ENCODE measurements at places on chromosomes 16 and 17.

DNA sequence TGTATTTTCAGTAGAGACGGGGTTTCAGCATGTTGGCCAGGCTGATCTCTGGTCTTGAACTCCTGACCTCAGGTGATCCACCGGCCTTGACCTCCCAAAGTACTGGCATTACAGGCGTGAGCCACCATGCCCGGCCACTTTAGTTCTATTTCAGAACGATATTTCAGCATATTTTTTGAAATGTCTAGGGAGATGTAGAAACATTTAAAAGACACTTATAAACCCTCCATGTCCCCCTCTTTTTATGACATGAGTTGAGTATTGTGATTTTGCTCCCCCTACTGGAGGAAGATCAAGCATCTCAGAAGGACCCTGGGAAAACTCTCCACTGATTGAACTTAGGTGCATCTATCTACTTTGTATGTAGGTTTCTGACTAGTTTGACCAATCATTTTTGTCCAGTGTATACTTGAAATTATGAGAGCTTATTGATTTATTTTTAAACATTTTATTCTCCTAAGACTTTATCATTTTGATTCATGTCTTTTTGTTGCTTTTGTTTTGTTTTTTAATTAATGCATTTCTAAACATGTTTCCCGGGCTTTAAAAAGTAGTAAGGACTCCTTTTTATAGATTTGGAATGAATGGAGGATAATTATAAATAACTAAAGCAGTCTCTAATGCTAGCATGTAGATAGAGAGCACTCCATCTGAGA, 105.1 kb downstream of the CHD9 start:
- no peak for DNase-seq

DNA sequence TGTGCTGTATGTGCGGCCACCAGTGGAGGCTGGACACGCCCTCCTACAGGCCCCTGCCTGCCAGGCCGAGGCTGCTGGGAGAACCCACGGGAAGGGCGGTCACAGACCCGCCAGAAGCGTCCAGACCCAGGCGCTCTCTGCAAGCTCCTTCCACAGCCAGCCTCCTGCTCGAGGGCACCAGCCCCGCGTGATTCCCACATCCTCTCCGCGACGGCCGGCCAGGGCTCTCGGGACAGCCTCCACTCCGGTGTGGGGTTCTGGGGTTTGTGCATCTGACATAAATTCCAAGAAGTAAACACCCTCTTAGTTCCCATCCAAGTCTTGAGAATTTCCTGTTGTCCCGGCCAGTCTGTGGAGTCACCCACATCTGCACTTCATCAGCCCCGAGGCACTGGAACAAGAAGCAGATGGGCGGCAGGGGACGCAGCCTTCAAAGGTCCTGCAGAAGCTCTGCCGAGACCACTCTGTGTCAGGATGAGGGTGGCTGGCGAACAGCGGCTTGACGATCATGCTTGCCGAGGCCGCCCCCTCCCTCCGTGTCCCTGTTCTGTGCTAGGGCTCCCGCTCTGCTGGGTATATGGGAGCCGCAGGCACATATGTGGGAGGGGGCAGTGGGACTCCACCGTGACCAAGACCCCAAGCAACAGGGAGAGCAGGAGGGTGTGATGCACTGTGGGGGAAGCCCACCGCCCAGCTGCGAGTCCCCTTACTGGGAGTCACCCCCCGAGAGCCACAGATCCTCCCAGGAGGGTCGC, 2.4 kb upstream of the TMEM204 start:
- DNase-seq: no peak

DNA sequence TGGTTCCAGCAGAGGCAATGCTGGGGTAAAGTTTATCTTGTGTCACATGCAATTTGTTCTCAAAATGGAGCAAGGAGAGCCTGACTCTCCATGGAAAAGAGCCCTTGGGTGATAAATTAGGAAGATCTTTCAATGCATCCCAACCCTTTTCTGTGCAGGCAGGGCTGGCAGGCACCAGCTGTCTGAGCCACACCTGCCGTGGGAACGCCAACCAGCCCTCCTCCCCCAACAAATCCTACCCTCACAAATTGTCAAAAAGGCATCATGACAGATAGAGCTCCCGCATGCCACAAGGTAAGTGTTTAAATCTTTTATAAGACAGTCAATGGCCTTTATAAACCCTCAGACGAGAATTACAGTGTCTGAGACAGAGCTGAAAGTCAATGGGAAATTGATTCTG, 418.5 kb upstream of the CDH5 start:
- DNase-seq: no peak

DNA sequence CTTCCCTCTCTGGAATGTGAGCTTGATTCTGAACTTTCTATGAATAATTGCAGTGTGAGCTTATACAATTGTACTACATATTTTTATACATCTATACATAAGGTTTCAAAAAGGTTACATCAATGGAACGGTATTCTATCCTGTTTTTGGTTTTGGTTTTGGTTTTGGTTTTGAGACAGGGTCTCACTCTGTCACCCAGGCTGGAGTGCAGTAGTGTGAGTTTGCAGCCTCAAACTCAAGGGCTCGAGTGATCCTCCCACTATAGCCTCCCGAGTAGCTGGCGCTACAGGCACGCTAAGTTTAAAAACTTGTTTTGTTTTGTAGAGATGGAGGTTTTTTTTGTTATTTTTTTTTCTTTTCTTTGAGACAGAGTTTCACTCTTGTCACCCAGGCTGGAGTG, 1.1 kb downstream of the CTRB1 start:
- peak; percentile 17 for DNase-seq

GRCh38 chr17:42709561-42709960, 27.2 kb downstream of the CNTNAP1 start:
- DNase-seq: no peak

DNA sequence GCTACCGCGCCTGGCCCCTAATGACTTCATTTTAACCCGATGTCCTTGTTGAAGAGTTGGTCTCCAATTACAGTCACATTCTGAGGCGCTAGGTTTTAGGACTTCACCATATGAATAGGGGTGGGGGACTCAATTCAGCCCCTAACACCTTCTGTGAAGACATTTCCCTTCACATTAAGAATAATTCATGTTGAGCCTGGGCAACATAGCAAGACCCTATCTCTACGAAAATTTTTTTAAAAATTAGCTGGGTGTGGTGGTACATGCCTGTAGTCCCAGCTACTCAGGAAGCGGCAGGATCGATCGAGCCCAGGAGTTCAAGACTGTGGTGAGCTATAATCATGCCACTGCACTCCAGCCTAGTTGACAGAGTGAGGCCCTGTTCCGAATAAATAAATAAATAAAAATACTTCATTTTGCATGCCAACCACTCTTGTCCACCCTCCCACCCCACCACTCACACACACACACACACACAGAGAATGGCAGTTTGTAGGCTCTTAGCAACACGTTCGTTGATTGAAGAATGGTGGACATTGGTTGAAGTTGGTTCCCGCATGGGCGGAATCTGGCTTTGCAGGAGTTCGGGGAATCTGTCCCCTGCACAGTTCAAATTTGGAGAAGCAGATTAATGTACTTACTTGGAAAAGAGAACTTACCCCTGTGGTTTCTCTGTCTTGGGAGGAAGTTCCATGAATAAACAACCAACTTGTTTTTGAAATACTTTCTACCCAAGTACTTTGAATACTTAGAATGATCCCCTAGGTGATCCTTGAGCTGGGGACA, 27.8 kb upstream of the TVP23A start:
- DNase-seq: no peak

DNA sequence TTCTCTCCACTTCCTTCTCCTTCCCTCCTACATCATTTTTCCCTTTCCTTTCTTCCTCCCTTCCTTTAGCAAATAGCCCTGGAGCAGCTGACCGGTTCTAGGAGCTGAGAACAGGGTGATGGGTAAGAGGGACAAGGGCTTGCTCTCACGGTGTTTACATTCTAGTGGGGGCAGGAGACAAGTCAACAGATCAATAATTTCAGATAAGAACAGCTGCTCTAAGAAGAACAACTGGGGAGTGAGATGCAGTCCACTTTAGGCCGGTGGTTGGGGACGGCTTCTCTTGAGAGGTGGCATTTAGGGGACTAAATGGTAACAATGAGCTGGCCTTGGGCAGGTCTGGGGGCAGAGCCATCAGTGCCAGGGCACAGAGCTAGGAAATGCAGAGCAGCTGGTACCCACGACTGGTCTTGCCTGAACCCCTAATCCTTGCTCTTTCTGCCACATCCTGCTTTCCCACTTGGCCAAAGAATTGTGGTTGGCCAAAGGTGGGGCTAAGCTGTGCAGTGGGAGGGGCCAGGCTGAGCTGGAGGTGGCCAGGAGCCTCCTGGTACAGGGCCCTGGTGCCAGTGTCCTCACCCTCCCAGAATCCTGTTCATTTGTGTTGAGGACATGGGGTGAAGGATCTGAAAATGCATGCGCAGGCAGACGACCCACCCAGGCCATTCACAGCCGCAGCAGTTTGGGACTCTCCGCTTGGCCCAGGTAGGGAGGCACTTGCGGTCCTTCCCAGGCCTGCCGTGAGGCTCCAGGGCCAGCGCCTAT, 17.7 kb downstream of the CBX4 start:
- no peak for DNase-seq

- DNase-seq: no peak
These were observed 49.7 kb downstream of the NF1 start for GRCh38 chr17:31144428-31144827.

GRCh38 chr17:47324224-47325020, 667 bp downstream of the EFCAB13 start:
- DNase-seq: peak; percentile 38

- DNase-seq: no peak
These were observed 384.6 kb downstream of the CNTNAP4 start for GRCh38 chr16:76661691-76662235.

GRCh38 chr17:7894866-7895265, 6.3 kb downstream of the CHD3 start:
- DNase-seq: no peak

- DNase-seq: no peak
These were observed 13.7 kb downstream of the ATP2A3 start for GRCh38 chr17:3950584-3950983.

GRCh38 chr17:4673986-4674684, 29.8 kb downstream of the PELP1 start:
- DNase-seq: no peak

- no peak for DNase-seq
These were observed 62.1 kb downstream of the DYNLRB2 start for GRCh38 chr16:80602894-80603293.

DNA sequence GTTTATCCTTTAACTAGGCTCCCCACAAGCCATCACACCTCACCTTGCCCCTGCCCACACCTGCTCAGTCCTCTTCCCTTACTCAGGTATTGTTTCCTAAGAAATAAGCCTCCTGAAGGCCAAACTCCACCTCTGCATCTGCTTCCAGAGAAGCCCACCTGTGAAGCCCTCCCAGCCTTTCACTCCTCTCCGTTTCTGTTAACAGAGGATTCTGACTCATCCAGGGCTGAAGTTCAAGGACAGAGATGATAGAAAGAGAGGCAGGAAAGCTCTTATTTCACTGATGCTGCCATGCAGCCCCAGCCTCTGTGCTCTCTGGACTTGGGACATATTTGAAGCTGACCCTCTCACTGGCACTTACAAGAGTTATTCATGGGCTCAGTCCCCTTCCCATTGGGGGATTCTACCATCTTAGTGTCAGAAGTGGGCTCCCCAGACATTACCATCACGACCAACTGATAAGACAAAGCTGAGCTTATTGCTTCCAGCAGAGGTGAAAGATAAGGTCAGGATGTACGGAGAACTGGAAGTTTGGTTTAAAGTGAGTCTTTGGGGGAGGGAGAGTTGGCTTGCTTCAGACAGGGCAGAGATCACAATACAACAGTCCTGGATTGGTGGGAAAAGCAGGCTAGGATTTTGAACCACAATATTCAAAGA, 35.3 kb upstream of the XYLT2 start:
- DNase-seq: no peak

DNA sequence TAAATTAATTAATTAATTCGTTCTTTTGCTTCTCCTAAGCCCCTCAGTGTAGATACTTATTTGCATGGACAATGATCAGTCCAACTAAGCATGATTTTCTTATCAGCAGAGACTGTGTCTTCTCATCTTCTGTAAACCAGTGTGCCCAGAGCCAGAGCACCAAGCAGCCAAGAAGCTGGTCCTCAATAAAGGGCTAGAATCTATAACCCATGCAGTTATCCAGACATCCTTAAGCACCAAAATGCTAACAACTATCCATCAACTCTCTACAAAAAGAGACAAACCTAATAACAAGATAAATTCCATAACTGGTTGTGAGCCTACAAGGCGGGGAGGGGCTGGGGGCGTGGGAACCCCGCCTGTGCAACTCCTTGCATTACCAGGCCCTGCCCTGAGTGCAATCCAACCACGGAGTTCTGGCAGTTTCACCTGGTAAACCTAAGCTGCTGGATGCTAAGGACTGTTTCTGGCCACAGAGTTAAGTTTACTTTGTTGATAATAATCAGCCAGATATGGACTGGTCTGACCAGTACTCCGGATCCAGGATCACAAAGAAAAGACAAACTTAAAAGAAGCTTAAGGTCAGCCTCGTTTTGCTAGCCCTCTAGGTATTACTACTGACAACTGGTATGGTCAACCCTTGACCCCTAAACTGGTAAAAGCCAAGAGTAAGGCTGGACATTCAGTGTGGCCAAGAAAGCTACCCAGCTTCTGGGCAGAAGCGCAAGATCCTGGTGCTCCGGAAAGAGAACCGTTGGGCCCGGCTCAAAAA, 51.5 kb downstream of the ZFHX3 start:
- DNase-seq: no peak

GRCh38 chr17:3865176-3865575, 19.1 kb upstream of the NCBP3 start:
- no peak for DNase-seq

DNA sequence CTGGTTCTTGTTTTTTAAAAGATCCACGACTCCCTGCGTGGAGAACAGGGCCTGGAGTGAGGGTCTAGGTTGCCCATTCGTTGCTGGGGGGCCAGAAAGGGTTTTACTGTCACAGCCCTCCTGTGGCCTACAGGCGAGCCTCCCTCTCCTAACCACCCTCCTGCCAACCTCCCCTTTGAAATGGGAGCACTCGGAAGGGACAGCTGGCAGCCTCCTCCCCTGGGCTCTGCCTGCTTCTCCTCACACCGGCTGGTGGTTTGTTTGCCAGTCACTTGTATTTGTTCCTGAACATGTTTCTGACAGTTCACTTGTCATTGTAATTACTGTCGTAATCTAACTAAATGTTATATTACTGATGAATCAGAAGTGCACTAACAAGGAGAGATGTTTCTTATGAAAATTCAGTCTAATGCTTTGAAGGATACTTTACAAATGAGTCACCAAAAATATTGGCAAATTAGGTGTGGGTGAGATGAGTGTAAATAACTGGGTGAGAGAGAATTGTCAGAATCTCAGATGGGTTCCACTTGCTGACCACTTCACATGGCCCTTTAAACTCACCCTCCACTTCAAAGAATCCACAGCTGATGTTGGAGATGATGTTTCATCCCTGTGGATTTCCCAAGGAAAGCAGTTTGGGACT, 2.7 kb upstream of the SPPL2C start:
- DNase-seq: no peak
